Endothelial cell of umbilical vein (primary cell): ENCODE measurements at places on chromosomes 12 and 14. TPM values are rescaled to one million over a fixed set of nuclear protein-coding genes. Genes with fewer than 3 reads are reported as not detected.
A peak's percentile ranks its signal among the peaks of the same experiment; 100 is the strongest.

DNA sequence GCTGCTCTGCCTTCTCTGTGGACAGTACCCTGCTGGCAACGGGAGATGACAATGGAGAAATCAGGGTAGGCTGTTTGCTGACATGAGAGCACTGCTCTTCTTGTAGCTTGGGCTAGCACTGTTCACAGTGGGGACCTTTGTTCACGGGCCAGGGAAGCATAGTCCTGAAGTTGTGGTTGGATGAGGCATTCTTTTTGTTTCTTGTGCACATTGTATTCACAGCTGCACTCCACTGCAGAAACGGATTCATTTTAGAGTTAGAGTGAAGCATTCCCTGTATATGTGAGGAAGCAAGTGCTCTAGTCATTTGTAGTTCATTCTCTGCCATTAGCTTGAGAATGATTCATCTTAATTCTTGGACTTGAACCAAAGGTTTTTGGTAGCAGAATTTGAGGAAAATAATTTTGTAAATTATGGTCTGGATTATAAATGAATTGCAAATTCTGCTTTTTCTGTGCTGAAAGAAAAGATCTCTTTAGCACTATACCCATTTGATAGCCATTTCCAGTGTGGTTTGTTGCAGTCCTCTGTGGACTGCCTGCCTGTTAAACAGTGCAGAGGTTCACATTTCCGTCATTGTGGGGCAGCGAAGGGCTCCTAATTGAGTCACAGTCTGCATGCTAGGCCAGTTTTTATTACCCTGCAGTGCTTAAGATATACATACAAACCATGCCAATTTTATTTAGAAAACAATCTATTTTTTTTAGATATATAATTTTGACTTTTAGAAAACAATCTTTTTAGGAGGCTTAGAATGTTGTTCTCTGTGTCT, 80.6 kb downstream of the APAF1 start:
- DNase-seq, result peak; percentile 51

DNA sequence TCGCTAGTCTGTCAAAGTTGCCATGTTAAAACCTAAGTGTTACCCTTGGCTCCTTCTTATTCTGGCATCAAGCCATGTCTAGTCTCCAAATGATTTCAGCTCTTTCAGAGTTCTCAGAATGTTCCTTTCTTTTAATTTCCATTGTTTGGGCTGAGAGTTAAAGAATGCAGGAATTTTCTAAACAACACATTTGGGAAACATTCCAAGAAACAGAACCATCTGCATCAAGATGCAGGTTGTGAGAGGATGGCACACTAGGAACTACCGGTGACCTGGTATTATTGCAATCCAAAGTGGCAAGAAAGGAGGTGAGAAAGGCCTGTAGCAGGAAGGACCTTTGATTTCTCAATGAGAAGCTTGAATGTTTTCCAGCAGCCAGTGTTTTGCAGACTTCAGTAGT, 30.1 kb downstream of the SLC35F4 start:
- DNase-seq, result no peak

DNA sequence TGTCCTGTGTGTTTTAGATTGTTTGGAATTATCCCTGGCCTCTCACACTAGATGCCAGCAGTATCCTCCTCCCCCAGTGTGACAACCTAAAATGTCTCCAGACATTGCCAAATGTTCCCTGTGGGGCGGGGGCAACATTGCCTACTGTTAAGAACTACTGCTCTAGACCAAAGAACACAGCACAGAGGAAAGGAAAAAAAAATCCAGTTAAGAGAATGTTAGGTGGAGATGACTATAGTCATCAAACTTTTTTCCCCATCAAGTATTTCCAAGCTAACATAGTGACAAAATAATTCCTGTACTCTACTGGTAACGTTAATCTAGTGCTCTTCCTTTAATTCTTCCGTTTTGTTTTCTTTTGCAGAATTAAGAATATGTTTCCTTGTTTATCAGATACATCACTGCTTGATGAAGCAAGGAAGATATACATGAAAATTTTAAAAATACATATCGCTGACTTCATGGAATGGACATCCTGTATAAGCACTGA, 3.5 kb downstream of the CDKN1B start:
- peak; percentile 58 for DNase-seq

DNA sequence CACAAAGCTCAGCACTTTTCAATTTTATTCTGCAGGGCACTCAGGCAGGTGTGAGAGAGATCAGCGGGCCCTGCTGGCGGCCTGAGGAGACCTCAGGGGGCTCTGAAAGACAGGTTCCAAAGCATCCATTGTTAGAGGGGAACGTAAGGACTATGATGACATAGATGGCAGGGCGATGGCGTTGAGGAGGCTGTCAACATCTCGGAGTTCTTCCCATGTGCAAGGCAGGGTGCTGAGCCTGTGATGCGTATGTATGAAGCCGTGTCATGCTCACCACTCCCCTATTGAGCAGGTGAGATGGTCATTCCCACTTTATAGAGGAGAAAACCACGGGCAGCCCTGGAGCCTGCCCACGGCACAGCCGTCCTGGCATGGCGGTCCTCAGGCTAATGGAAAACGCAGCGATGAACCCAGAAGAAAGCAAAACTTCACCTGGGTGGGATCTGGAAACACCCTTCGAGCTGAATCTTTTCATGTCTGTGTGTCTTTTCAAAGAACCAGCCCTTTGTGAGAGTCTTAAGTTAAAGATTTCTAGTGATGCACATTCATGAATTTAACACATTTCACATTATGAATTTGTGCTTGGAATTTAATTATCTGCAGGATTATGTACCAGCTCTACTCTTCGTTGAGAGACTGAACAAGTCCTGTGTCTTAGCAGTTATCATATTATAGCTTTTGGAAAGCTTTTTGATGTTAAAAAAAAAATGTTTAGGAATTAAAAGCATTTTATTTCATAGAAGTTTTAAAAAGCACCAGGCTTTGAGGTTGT, 64.7 kb downstream of the RIMBP2 start:
- no peak for DNase-seq

GRCh38 chr12:42516573-42516972, 73.0 kb downstream of the PRICKLE1 start:
- DNase-seq, result no peak

GRCh38 chr12:123546281-123546680, 12.8 kb upstream of the RILPL1 start:
- no peak for DNase-seq

GRCh38 chr12:51320695-51321320, 3.2 kb downstream of the BIN2 start:
- DNase-seq, result no peak

- no peak for DNase-seq
Measured at GRCh38 chr12:39301422-39301821, 141.5 kb downstream of the KIF21A start.

DNA sequence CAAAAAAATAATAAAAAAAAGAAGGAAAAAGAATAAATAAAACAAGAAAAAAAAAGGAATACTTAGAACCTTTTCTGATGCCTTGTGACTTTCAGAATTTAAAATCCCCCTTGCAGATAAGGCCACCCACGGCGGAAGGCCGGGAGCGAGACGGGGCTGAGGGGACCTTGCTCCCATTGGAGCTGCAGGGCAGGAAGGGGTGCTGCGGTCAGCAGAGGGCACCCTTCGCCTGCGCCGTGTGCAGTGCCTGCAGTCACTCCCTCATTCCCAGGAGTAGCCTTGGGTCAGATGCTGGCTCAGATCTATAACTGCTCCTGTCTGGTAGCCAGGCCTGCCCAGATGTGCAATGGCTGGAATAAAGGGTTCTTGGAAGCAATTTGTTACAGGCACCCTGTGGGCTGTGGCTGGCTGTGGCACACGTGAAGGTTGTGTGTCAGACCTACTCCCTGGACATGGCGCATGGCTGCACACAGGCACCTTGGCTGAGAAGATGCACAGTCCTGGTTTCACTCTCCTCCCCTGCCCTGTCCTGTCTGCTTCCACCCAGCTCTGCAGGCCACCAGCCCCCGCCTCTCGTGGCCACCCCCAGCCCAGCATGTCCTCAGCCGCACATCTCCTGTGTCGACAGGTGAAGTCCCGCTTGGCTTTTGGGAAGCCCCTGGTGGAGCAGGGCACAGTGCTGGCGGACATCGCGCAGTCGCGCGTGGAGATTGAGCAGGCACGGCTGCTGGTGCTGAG, 13.4 kb upstream of the ALDH2 start:
- DNase-seq, result peak; percentile 59

DNA sequence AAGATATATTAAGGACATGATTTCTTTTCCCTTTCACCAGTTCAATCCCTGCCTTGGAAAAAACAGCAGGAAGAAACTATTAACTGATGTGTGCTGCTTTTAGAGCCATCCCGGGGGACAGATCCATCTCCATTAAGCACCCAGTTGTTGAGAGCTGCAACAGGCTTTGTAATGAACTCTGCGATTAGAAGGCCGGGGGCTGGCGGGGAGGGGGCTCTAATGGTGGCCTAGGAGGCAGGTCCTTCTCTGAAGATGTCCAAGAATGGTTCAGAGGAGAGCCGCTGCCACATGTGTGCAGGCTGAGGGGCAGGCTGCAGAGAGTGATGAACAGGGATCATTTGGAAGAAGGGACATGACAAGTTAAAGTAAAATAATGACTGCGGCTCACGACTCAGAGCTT, 67.8 kb downstream of the GALNT8 start:
- DNase-seq, result no peak

DNA sequence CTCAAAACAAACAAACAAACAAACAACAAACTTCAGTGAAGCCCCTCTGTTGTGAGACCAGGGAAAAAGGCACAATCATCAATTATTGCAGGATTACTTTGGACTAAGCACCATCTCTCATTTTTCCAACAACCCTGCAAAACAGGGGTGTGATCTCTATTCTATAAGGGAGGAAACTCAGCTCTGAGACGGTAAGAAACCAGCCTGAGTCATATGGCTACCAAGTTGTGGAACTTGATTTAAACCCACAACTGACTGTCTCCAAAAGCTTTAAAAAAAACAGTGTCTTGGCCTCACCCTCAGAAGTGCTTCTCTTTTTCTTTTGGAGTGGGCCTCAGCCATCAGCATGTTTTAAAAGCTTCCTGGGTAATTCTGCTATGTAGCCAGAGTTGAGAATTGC, 49.8 kb downstream of the RIN3 start:
- no peak for DNase-seq

- no peak for DNase-seq
Measured at GRCh38 chr14:88454886-88455285, 69.4 kb downstream of the SPATA7 start.

GRCh38 chr12:110619534-110619953, 5.6 kb downstream of the TCTN1 start:
- DNase-seq, result no peak

- peak; percentile 90 for DNase-seq
Measured at GRCh38 chr12:17928708-17929366, 161.2 kb downstream of the RERGL start.

- DNase-seq, result no peak
Measured at GRCh38 chr12:122996188-122996601, 15.7 kb downstream of the ARL6IP4 start.

DNA sequence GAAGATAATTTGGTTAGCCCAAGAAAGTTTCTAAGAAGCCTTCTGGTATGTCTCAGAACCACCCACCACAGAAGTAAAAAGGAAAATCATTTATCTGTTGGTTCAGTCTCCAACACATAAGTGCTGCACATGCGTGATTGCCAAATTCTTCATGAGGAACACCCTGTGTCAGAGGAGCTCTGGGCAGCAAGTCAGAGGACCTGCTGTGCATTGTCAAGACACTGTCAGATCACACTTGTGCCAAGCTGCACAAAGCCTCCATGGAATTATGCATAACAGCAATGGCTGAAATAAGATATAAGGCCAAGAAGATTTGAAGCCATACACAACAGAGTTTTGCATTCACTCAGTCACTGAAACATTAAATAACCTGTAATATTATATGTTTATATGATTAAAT, 1304.7 kb upstream of the FLRT2 start:
- no peak for DNase-seq

GRCh38 chr14:31505411-31505810, 17.6 kb upstream of the GPR33 start:
- DNase-seq, result peak; percentile 55

GRCh38 chr12:52791271-52792184, 4.4 kb downstream of the KRT3 start:
- no peak for DNase-seq

DNA sequence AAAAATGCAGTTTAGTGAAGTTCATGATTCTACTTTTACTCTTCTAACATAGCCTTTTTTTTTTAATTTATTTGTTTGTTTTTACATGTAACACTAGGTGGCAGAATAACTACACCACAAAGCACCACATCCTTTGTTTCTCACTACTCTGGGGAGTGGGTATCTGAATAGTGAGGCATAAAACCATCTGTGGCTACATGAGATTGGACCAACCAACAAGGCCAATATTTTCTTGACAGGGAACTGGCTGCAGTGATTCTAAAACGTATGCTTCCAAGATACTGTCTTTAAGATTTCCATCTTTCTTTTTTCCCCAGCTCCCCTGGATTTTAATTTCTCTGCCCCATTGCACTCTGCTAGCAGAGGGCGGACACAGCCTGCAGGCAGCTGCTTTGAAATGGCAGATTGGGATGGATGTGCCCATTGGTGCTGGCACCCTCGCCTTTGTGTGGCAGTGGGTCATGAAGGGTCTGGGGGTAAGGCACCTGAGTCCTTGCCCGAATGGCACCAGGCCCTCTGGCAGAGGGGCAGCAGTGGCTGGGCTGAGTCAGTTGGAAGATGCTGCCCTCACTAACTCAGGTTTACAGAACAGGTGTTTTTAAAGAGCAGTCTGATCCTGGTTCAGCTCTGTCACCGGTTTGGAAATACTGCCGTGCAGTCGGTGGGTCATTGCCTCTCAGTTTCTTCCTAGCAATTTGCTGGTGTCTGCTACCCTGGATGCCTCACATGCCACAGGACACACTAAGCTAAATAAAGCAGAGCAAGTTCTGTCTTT, 429.1 kb downstream of the RAD51B start:
- DNase-seq, result peak; percentile 85

DNA sequence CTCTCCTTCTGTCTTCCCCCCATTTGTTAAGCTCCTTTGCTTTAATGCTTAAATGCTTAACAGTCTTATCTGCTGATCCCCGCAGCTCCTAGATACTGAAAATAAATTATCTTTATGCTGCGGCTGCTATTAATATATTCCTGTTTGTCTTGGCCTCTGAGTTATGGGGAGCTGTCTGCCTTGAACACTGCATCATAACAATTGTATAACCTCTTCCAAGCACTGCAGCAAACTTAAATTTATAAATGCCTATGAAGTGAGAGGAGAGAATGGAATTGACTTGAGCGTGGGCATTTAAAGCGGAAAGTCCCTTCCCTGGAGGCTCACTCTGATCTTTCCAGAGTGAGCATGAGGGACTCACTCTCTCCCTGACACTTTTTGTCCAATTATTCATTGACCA, 23.1 kb upstream of the DCP1B start:
- no peak for DNase-seq

Gene RIMBP2
- not detected in 2 replicates for total RNA-seq

Gene PKP2
- total RNA-seq, result 6.5 and 9.1 TPM in 2 replicates

Gene PLCZ1
- total RNA-seq, result not detected in 2 replicates

Gene AGAP2
- 0.05 and 0.24 TPM in 2 replicates for total RNA-seq

Gene SRRM4
- not detected in 2 replicates for total RNA-seq

Gene SLC25A21
- 0.92 and 1.4 TPM in 2 replicates for total RNA-seq

Gene CCDC196
- total RNA-seq, result not detected in 2 replicates
